ENCODE measurements at places on chromosomes 3 and 15.

- no peak for DNase-seq
Observed at GRCh38 chr3:112303764-112304325, 9.8 kb upstream of the SLC9C1 start.

GRCh38 chr15:73573037-73573436 is 60.2 kb downstream of the NPTN start:
- no peak for DNase-seq

GRCh38 chr15:93200837-93201226 is 111.8 kb upstream of the RGMA start:
- DNase-seq: no peak

DNA sequence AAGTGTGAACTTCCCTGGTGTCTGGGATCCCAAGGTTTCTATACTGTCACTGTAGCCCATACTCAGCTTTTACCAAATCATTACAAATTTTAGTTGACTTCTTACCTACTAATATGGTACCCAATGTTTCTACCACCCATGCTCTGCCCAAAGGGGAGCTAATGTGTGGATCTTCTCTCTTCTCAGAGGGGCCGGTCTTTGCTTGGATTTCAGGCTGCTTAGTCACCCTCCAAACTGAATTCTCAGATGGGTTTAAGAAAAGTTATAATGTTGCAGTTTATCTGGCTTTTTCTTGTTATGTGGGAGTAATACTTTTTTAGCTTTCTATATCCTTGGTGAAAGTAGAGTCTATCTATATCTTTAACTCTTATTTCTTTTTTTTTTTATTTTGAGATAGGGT is 67.1 kb upstream of the AKAP13 start:
- no peak for DNase-seq

DNA sequence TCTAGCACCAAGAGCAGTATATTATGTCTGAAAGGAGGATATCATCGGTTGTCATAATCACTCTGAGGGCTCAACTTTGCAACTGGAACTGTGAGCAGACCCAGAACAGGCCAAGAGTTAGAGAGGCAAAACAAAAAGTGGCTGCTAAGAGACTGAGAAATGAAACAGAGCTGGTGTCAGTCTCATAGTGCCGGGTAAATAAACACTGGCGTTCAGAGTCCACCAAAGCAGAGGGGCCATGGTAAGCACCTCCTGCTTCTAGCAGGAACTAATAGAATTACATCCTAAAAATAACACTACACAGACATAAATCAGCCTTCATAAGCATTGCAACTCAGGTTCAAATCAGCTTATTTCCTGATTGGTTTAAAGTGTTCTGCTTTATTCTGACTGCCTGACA is 10.3 kb upstream of the IL12A start:
- DNase-seq: no peak

- no peak for DNase-seq
Observed at GRCh38 chr3:4716706-4717362, 223.7 kb downstream of the ITPR1 start.

GRCh38 chr3:186909078-186909853 is 21.1 kb upstream of the ST6GAL1 start:
- peak; percentile 28 for DNase-seq

GRCh38 chr3:18207226-18207625 is 217.9 kb downstream of the SATB1 start:
- no peak for DNase-seq

DNA sequence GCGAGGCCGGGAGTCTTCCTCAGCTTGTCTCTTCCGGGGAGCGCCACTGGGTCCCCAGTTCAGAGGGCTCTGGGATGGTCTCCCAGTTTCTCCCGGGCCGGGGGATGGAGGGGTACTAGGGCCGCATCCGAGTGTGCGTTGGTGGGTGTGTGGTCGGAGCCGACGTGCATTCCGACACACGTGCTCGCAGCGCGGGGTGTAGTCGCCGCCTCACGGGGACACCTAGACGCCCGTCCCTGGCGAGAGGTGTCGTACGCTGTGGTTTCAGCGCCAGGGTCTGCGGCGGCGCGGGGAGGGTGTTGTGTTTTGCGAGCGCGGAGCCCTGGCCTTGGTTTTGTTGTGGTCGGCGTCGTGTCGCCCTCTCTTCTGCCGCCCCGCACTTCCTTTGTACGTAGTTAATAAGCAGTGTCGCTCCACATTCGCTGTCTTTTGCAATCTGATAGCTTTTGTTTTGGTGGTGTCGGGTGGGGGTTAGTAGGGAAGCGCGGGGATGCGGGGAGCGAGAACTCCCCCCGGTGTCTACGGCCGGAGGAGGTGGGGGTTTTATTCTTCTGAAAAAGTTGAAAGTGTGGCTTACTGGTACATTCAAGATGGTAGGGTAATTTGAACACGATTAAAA is 2.2 kb downstream of the IGF1R start:
- DNase-seq: no peak

GRCh38 chr15:96720656-96721055 is 390.2 kb downstream of the NR2F2 start:
- DNase-seq: no peak

Data from gastrocnemius medialis (tissue), 4 donors.